ENCODE measurements at places on chromosomes 2 and 18. TPM values are rescaled to one million over a fixed set of nuclear protein-coding genes. Genes with fewer than 3 reads are reported as not detected.

Gene EPB41L3
- 10.1 TPM for total RNA-seq

Gene AOX1
- total RNA-seq: 23.2 TPM

Gene UGT1A3
- not detected for total RNA-seq

Gene ZDBF2
- 16.8 TPM for total RNA-seq

Gene ANKRD62
- not detected for total RNA-seq

Gene SKA1
- 6.6 TPM for total RNA-seq

Gene GATA6
- total RNA-seq: 28.6 TPM
